ENCODE measurements at places on chromosomes 3 and 15.

DNA sequence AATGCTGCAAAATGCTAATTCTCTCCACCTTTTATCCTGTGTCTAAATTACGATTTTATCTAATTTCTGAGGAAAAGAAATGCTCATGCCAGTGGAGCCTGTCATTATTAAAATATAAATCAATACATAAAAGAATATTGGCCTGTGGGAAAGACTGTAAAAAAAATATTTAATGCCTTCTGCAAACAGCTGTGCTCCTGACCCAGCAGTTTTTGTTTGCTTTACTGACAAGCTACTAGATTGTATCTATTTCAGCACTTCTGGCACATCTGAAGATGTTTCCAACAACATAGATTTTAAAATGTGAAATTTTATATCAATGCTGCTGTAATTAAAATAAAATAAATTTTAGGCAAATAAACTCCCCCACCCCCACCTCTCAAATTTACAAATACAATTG, 493.6 kb upstream of the AGTR1 start:
- DNase-seq, result no peak

DNA sequence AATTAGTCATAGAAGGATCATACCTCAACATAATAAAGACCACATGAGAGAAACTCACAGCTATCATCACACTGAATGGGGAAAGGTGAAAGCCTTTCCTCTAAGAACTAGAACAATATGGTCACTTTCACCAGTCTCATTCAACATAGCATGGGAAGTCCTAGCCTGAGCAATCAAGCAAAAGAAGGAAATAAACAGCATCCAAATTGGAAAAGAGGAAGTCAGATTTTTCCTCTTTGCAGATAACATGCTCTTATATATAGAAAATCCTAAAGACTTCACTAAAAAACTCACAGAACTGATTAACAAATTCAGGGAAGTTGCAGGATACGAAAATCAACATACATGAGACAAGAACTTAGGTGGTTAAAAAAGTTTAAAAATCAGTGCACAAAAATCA, 24.7 kb downstream of the MAP3K13 start:
- DNase-seq, result no peak

DNA sequence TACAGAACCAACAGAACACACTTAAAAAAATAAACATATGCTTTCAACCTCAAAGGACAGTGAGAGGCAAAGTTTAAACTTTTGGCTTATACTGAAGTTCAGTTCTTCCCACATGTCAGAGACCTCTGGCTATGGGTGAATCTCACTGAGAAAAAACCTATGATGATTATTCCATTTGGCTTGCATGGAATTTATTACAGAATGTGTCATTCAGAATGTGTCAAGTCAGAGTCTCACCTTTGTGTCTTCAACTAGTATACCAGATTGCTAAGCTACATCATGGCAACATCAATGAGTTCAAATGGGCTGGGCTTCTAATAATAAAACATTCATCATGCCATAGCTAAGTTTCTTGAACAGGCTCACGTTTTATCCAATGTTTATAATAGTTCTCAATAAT, 987.0 kb downstream of the NTRK3 start:
- no peak for DNase-seq

DNA sequence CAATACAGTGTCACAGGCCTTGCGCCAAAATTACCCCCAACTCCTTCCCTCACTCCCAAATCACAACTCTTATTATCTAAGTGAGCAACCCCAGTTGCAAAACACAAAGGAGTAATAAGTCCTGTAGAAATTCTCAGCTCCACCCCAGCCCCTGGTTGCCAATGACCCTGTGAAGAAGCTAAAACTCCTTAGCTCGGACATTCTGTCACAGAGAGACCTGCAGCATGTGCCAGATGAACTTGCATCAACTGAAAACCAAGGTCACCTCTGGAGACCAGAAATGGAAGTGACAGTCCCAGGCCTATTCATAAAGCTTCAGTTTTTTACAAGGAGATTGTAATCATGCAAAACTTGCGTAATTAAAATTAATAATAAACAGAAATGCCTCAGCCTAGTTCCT, 55.2 kb downstream of the RBPMS2 start:
- DNase-seq, result no peak

DNA sequence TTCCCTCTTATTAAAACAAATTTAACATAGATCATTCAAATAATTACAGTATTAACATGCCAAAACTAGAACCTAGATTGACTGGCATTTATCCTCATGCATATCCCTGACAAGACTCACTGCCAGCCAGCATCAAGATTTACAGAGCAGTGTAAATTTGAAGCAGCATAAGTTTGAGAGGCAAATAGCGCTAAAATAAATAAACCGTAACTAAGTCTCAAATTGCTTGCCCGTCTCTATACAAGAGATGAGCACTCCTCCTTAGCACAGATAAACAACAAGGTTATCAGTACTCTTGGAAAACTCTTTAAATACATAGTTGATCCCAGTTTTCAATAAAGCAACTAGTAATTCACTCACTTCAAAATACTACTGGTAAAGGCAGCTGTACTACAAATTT, 29.6 kb downstream of the MSL2 start:
- no peak for DNase-seq

DNA sequence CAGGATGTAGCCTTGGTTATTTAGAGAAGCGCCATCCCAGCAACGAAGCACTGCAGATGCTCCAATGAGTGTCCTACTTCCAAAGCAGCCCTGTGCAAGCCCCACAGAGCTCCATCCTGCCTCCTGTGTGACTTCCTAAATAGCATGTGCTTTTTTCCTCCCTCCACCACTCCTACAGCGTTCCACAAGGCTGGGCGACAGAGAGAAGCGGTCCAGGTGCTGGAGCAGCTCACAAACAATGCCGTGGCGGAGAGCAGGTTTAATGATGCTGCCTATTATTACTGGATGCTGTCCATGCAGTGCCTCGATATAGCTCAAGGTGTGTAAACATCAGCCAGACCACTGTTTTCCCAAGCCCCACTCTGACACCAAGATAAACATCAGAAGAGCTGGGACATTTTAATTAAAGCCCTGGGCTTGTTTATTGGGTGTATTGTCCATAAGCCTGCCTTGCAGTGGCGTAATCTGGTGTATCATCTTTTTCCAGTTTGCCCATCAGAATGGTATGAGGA, 22.2 kb upstream of the RHO start:
- DNase-seq, result no peak

DNA sequence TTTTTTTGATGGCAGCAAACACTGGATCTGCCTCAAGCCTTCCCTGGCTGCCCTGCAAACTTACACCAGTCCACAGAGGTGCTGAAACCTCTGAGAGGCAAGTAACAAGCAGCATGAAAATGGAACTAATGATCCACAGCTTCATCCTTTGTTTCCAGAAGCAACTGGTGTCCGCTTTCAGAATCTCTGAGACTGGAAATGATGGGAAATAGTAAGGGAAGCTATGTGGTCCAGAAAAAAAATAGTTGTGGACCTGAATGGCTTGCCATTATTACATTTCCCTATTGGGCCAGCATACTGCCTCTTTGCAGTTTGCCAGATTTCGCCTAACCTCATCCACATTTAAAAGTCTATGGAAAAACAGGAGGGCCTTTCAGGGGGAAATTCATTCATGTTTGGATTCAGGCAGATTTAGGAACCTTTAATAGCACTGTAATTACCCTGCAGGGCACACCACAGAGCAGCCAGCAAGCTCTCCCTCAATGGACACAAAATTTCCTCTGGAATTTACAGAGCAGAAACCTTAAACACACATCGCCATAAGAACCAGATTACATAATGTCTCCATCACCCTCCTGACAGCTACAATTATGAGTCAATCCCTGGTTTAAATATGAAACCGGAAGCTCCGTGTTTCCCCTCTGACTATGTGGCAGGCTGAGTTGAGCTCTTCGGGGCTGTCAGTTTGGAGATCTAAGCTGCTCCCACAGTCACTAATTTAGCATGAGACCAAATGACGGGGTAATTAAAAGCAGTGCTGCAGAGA, 134.4 kb downstream of the TMCO5A start:
- DNase-seq, result no peak

DNA sequence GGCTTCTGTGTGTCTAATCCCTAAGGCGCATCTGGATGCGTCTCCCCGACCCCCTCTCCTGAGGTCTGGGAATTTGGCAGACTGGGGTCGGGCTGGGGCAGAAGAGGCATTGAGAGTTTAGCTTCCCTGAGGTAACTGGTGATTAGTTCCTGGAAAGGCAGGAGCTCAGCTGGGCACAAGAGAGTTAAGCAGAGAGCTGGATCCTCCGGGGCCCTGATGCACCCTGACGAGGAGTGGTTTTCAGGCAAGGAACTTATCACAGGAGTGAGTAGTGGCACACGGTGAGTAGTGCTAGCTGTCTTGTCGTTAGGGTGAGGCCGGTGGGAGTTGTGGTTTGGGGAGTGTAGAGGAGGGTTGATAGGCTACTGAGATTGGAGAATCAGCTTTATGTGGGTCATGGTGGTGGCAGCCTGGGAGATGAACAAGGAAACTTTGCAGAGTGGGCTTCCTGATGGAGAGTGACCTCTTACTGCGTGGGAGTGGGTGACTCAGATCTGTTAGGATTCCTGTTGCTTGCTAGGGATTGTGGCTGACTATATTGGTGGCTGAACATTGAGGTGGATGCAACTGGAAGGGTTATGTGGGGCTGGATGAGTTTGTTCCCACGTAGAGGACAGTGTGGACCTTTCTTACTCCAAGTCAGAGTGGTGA, 897 bp downstream of the RAD54L2 start:
- DNase-seq, result peak; percentile 3

DNA sequence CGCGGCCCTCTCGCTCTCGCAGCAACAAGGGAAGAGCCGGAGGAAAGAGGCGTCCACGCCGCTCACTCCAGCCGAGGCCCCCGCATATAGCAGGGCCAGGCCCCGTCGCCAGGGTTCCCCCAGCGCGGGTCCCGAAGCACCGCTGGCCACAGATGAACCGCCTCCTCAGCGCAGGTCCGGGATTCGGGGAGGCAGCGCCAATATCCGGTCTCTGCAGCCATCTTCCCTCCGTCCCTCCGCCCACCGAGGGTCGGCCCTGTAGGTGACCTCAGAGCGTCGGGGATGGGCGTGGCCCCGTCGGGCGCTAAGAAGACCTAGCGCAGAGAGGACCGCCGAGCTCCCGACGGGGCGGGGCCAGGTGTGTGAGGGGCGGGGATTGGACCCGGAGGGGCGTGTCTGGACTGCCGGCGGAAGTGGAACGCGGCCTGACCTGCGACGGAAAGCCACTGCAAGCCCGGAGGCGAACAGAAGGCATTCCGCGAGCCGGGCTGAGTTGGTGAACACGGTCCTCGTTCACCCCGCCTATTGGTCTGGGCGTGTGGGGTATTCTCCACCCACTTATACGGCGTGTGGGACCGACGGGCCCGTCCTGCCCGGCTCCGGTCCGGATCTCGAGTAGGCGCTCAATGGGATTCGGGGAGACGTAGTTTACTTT, 26.8 kb upstream of the MTHFS start:
- DNase-seq, result peak; percentile 98

- no peak for DNase-seq
Observed at GRCh38 chr3:176041812-176042211, 1155.5 kb downstream of the TBL1XR1 start.

- peak; percentile 84 for DNase-seq
Observed at GRCh38 chr3:49802719-49803464, at the start of gene INKA1. TSS of gene INKA1 (plus strand) at chr3:49803261. CDS start at chr3:49803393, 132 bp downstream.
